ENCODE measurements at places on chromosomes 2 and 18. TPM values are rescaled to one million over a fixed set of nuclear protein-coding genes. Genes with fewer than 3 reads are reported as not detected.

DNA sequence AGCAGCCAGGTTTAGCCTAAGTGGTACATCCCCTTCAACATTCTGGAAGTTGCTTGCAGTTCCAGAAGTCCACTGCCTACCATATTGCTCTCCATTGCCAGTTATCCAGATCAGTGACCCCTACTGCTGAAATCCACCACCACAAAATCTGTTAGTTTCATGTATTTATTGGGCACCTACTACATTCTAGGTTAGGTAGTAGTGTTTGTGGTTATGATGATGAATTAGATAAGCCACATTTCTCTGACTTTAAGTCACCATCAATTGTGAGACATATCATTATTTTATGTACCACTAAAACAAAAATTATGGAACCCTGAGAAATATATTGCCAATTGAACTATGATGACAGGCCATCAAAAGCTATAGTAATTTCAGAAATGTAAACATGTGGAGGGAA lies 139.5 kb upstream of the PKDCC start:
- H3K27ac ChIP-seq = no peak overlapping the region
- H3K4me3 ChIP-seq = no peak overlapping the region
- H3K36me3 ChIP-seq = no peaks in the 10 kb centered on the region
- peaks cover 7% of the 10 kb centered on the region for H3K4me1 ChIP-seq
- H3K27me3 ChIP-seq = peaks cover 18% of the 10 kb centered on the region

DNA sequence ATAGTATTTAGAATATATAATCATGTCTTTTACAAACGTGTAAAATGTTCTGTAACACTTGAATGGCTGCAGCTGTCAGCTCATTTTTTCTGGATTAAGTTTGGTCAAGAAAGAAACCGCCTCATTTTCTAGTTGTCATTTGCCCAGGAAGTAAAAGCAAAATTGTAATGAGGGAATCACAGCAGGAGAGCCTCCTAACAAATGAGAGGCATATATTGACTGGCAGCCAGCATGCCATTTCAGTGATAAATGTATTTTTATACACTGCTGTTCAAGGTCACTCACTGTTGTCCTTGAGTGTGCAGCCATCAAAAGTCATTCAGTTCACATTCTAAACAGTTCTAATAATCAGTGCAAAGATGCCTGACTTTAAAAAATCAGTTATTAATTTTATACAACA lies 144.3 kb upstream of the BOD1L2 start:
- no peaks in the 10 kb centered on the region for H3K36me3 ChIP-seq
- H3K27me3 ChIP-seq = no peaks in the 10 kb centered on the region
- peaks cover 10% of the 10 kb centered on the region for H3K4me1 ChIP-seq
- H3K4me3 ChIP-seq = no peak overlapping the region

DNA sequence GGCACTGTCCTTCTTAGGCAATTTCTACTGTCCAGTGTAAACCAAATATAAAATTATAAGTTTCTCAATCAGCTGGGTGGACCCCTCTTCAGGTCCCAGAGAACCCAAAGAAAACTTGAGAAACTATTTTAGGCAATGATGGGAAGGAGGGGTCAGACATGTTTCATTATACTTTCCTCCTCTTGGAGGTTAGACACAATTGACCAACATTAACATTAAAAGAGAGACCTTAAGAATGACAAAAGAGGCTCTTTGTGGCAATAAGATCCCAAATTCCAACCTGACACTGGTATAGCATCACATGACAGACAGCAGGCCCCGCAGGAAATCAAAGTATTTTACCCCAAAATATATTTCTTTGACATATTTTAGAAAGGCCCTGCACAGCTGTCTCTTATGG lies 73.1 kb downstream of the LRRTM1 start:
- no peak for DNase-seq
- no peaks in the 10 kb centered on the region for H3K27me3 ChIP-seq
- no peaks in the 10 kb centered on the region for H3K4me1 ChIP-seq

DNA sequence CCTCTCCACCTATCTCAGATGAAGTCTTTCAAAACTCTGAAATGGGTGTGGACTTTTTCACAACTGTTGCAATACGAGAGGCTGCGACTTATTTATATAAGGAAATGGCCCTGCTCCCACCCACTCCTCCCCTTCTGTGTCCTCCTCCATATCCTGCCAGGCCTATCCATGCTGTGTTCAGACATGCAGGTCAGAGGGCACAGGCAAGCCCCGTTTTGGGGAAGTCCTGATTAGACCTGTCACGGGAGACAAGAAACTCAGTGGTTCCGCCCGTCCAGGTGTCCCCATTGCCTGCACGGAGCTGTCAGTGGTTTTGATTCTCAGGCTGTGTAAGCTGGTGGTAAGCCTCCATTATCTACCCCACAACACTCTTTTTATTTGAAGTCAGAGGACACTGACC lies 99.6 kb upstream of the MGAT5 start:
- H3K4me1 ChIP-seq = no peaks in the 10 kb centered on the region
- H3K27me3 ChIP-seq = no peaks in the 10 kb centered on the region
- DNase-seq = no peak
- no peak overlapping the region for H3K27ac ChIP-seq

The SLC9A4 gene
- 0.07 TPM for total RNA-seq

The CCDC88A gene
- total RNA-seq = 27.2 TPM

Measured in HCT116 (cell line).